ENCODE measurements at places on chromosomes 4 and X. TPM values are rescaled to one million over a fixed set of nuclear protein-coding genes. Genes with fewer than 3 reads are reported as not detected.

DNA sequence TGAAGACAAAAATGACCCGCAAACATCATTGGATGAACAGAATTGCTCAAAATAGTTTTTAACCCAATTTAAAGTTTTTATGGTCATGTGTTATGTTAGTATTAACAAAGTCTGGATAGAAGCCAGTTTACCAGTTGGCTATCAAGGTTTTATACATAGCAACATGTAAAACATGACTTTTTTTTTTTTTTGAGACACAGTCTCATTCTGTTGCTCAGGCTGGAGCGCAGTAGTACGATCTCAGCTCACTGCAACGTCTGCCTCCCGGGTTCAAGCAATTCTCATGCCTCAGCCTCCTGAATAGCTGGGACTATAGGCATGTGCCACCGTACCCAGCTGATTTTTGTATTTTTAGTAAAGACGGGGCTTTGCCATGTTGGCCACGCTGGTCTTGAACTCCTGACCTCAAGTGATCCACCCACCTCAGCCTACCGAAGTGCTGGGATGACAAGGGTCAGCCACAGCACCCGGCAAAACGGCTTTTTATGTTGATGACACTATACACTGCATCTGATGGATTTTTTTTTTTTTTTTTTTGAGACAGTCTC, 3.4 kb downstream of the SAT1 start:
- DNase-seq: no peak

GRCh38 chr4:148006001-148006400, 274.1 kb downstream of the ARHGAP10 start:
- DNase-seq: no peak

DNA sequence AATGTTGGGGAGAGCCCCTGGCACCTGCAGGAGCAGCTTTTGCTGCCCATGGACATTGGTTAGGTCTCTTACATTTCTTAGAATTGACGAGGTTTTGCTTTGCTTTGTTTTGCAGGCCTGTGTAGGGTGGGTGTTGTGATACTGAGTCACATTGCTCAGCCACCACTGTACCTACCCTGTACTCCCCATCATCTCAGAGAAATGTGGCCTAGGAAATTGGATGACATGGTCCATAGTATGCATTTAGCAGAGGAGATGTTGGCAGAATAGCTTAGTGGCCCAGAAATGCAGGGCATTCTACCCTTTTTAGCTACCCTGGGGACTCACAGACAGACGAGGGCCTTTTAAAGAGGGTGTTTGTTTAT, 43.7 kb downstream of the IL21 start:
- no peak for DNase-seq

BMPR1B gene
- polyA plus RNA-seq: 0.73 TPM

DNA sequence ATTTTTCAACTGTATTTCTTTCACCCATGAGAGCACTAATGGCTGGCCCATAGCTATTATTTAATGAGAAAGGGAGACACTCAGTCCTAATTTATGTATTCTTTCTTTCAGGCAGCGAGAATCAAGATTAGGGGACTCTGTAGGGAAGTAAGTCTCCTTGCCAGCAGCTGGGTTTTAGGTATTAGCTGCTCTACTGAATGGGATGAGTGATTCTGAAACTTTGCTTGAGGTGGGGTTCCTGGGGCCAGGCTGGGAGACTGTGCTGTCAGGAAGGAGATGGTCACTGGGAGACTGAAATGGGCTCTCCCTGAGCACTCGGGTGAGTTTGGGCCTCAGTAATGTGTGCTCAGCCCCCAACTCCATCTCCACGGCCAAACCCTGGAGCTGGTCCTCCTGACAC, 78.7 kb downstream of the LNX1 start:
- DNase-seq: no peak

- no peak for DNase-seq
These were observed 31.6 kb downstream of the UBE2K start for GRCh38 chr4:39729557-39729956.

- no peak for DNase-seq
These were observed 69.0 kb upstream of the IL15 start for GRCh38 chr4:141567326-141567915.

- no peak for DNase-seq
These were observed 879.2 kb upstream of the IGFBP7 start for GRCh38 chr4:57989430-57989829.

TMEM35A gene
- polyA plus RNA-seq: 9.0 TPM

GRCh38 chr4:15868826-15869413, 69.6 kb downstream of the FGFBP1 start:
- DNase-seq: no peak

DNA sequence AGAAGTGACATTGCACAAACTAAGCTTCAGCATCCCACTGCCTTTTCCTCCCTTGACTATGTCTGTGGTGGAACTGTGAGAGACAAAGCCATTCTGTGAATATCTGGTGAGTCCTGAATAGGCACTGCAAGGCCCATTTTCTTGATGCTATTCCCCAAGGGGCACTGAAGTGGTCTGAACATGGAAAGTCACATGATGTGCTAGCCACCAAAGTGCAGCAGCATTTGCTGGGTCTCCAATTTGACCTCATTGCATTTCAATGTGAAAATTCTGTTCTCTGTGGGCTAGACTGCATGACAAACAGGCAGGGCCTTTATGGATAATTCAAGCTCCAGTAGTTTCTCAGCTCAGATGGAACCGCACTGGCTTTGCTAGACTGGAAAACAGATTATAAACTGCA, 627.4 kb upstream of the BOD1L1 start:
- no peak for DNase-seq

DNA sequence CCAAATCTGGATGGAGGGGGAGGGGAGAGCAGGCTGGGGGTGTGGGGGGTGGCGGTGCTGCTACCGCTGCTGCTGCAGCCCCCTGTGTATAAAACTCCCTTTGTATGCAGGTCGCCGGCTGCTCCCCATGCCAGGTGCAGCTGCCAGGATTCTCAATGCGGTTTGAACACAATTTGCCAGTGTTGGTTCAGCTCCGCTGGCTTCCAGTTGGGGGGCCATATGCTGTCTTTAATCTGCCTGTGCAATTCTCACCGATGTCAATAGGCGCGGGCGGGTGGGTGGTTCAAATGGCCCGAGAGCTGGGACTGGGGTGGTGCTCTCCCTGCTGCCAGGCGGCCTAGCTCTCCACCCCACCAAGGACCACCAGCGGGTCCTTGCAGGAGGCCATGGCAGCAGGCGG, 257.6 kb downstream of the BCOR start:
- no peak for DNase-seq

DNA sequence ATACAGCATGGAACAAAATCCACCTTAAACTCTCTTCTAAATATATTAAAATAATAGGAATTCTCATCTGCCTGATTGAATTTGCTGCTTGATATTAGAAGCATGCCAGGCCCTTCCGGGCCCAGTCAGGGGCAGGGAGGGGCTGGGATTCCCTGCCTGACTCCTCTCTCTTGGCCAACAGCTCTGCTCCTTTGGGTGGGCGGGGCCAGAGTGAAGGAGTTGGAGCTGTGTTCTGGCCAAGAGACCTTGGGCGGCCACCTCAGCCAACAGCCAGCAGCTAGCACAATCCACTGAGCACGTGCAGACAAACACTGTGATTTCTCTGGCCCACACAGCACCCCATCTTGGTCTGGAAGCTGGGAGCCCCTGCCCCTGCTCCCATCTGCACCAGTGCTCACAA, 140.3 kb downstream of the PJA1 start:
- DNase-seq: peak; percentile 49

DNA sequence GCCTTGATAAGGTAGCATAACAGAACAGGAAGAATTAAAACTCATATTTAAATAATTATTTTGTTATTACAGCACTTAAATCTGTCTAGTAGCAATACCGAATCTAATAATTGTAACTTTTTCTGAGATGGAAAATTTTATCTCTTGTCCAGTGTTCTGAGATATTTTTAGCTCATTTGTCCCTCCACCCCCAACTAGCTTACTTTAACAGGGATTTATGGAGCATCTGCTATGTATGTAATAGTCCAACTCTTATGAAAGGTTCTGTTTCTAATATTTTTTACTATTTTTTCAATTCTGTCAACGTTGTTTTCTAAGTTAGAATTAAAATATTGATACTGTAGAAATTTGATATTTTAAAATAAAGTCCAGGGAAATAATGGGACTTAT, 38.2 kb upstream of the NUDT6 start:
- no peak for DNase-seq

PAGE2 gene
- not detected for polyA plus RNA-seq

RBM41 gene
- polyA plus RNA-seq: 25.8 TPM

GRCh38 chr4:118224243-118224829, 128.5 kb downstream of the PRSS12 start:
- peak; percentile 20 for DNase-seq

DNA sequence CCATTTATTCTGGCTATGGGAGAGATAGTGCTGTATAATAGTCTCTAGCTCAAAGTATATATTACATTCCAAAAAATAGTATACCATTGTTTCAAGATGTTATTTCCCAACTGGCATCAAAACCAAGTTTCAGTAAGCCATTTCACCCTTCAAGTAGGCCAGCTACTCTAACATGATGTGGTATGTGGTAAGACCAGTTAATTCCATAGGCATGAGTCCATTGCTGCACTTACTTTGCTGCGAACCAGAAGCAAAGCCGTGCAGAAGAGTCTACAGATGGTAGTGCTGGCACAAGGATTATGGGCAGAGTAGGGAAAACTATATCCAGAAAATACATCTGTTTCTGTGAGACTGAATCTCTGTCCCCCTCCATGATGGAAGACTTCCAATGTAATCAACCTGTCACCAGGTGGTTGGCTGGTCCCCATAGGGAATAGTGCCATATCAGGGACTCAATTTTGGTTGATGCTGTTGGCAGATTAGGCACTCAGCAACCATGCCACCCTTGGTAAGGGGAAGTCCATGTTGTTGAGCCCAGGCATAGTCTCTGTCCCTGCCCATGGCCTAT, 49.8 kb upstream of the HSD17B10 start:
- DNase-seq: no peak

DNA sequence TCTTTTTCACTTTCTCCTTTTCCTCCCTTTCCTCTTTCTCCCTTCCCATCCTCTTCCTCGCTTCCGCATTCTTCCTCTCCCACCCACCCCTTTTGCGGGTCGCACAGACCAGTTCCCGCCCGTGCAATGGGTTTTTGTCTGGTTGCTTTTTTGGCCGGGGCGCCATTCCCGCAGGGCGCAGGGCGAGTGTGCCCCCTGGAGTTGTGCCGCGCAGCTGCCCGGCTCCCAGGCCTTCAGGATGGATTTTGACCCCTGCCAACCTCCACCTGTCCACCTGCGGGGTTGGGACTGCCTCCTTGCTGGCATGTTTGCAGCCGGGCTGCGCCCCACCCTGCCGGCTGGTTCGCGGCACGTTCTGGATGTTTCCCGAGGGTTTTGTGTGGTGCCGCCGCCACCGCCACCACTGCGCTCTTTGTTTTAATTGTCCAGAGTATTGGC, 578 bp upstream of the SEL1L3 start:
- DNase-seq: no peak

All from right lung (tissue), 10 donors.